ENCODE measurements at places on chromosomes 7 and 10. TPM values are rescaled to one million over a fixed set of nuclear protein-coding genes. Genes with fewer than 3 reads are reported as not detected.

DNA sequence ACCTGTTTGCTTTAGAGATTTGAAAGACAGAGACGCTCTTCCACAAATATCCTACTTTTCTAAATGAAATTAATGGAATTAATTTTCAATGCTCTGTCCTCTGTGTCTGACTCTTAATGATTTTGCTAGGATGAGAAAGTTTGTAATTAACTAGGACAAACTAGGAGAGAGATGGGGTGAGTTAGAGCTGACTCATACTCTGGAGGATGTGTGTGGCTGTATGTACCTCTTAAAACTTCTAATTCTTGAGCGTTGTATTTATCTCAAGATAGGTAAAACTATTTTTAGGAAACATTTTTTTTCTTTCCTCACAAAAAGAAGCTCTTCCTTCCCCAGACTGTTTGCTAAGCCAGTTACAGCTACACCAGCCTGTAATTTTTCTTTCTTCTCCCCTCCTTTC, 178.8 kb upstream of the ANKRD30A start:
- no peak for DNase-seq

- DNase-seq = no peak
Observed at GRCh38 chr10:69600761-69601330, 27.6 kb upstream of the NEUROG3 start.

DNA sequence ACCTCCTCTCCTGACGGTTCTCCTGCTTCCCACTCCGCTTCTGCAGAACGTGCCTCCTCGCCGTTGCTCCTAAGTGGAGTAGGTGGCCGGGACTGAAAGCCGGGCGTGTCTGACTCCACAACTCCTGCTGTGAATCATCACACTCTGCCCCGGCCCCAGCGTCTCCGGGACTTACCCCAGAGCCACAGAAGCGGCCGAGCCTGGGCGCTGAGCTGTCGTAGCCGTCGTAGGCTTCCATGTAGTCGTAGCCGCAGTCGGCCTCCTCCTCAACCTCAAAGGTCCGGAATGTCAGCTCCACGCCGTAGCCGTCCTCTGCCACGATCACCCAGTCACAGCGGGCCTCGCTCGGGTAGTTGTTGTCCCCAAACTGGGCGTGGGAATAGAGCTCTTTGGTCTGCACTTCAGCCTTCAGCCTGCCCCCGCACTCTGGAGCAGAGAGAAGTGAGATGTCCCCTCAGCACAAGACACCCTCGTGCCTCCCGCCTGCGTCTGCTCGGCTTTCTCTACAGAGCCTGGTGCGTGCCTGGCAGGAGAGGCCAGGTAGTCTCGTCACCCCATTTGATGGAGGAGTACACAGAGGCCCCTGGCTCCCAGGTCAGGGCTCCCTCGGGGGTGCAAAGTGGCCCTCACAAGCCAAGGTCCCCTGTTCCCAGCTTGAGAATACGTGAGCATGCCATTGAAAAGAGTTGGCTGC, 11.2 kb upstream of the OPALIN start:
- peak; percentile 86 for DNase-seq

DNA sequence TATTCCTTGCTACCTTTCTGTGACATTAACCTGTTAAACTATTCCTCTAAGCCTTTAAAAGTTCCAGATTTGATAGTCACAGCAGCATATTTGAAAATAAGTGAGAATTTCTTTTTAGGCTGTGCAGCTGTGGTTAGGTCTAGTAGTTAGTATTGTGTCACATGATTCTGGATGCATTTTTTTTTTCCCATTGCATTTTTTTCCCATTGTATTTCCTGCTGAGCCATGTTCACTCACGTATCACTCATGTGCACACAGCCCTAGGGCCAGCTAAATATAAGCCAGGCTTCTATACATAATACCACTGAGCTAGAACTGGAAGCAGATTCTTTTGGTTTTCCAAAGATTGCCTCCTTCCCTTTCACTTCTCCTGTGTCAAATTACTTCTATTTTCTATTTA, 37.4 kb downstream of the DNAJC9 start:
- DNase-seq = no peak

DNA sequence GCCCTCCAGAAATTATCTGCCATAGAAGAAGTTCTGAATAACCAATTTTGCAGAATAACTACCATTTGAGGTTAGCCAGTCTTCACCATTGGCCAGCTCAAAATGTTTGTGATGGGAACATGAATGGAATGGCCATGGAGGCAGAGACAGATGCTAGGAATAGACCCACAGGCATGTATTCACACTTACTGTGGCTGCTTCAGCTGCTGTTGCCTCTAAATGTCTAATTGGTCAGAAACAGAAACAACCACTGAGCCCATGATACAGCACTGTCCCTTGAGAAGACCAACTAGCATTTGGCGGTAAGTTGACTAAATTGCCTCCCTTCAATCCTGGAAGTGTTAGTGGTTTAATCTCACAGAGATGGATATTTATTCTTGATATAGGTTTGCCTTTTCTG, 38.6 kb upstream of the TAS2R16 start:
- no peak for DNase-seq

The PANK1 gene
- 2.6 TPM for total RNA-seq

The PTPN12 gene
- 111 TPM for total RNA-seq

The LRMDA gene
- 26.6 TPM for total RNA-seq

- DNase-seq = no peak
Observed at GRCh38 chr7:14507617-14508016, 394.9 kb downstream of the DGKB start.

- DNase-seq = no peak
Observed at GRCh38 chr10:78188446-78188845, 154.8 kb downstream of the RPS24 start.

GRCh38 chr7:92402920-92403759, 44.1 kb upstream of the GATAD1 start:
- DNase-seq = no peak

- DNase-seq = no peak
Observed at GRCh38 chr10:27150261-27150660, 3.9 kb downstream of the YME1L1 start.

GRCh38 chr7:37786741-37787569, 61.4 kb upstream of the NME8 start:
- no peak for DNase-seq

DNA sequence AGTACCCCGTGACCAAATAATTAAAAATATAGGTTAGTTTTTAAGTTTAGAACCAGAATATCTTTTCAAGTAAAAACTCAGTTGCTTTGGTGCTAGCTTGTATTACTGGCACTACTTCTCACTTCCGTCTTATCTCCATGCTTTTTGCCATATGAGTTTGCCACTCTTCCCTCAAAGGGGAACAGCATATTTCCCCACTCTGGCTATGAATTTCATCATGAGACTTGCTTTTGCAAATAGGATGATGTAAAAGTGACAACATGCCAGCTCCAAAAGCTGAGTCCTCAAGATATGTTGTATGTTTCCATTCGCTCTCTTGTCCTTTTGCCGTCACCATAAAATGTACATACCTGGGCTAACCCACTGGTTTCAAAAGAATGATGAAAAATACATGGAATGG, 178.1 kb upstream of the SEMA3A start:
- no peak for DNase-seq

GRCh38 chr10:22494007-22494406, 148.7 kb downstream of the SPAG6 start:
- no peak for DNase-seq

All from mesenteric fat pad (tissue), 1 donor.